ENCODE measurements at places on chromosomes 7 and 10.

DNA sequence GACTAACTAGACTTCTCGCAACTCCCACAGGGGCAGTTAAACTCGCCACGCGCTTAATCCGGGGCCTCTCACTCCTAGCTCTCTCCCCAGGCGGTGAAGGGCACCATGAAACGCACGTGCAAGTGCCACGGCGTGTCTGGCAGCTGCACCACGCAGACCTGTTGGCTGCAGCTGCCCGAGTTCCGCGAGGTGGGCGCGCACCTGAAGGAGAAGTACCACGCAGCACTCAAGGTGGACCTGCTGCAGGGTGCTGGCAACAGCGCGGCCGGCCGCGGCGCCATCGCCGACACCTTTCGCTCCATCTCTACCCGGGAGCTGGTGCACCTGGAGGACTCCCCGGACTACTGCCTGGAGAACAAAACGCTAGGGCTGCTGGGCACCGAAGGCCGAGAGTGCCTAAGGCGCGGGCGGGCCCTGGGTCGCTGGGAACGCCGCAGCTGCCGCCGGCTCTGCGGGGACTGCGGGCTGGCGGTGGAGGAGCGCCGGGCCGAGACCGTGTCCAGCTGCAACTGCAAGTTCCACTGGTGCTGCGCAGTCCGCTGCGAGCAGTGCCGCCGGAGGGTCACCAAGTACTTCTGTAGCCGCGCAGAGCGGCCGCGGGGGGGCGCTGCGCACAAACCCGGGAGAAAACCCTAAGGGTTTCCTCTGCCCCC, 19.5 kb downstream of the WNT8B start:
- DNase-seq: peak; percentile 19

DNA sequence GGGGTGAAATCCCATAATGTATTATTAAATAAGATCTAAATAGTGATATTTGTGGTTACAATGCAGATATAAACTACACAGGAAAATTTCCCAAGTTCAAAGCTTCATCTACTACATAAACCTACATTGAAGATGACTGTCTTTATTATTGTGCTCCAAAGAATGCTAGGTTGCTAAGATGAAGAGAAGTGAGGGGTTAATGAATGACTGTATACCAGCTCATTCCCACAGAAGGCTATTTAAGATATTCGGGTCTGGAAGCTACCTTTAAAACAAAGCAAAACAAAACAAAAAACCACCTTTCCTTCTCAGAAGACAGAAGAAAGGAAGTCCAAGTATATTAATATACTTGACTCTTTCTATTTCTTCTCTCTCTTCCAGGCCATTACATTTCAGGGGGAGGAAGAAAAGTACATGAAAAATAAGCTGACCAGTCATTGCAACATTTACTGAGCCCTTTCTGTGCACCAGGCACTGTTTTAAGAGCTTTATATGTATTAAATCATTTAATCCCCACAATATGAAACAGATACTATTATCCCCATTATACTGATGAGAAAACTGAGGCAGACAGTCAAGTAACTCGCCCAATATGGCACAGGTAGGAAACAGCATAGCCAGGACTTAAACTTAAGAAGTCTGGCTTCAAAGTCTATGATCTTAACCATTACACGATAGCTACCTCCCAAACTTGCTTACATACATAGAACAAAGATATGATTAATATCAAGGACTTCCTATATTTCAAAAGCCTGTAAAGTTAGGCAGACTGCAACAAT, 48.1 kb downstream of the TNPO3 start:
- no peak for DNase-seq

- DNase-seq: no peak
Observed at GRCh38 chr7:4849390-4849789, 12.4 kb downstream of the PAPOLB start.

DNA sequence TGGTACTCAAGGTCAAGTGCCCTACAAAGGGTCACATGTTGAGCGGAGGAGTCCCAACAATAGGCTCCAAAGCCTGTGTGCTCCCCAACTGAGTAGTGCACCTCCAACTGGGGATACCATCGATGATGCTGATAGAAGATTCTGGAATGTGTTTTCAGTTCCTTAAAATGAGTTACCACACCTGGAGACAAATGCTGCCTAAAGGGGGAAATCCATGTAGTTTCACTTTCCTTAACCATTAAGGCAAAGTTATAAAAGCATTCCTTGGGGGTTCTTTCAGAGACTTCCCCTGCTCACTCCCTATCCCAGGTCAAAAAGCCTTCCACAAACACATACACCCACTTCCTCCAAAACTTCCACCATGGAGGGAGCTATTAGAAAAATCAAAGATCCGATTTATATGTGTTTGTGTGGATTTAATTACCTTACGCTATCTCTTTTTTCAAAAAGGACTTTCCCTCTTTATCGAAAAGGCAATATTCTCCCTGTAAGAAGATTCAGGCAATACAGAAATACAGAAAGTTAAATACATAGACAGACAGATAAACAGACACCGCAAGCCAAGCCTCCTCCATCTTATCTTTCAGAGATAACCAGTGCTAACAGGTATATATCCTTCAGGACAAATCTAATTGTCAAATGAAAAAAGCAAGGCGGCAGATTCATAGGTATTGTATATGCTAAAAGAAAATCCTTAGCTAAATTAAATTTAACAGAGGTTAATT, 135.9 kb upstream of the ASAH2 start:
- DNase-seq: no peak

DNA sequence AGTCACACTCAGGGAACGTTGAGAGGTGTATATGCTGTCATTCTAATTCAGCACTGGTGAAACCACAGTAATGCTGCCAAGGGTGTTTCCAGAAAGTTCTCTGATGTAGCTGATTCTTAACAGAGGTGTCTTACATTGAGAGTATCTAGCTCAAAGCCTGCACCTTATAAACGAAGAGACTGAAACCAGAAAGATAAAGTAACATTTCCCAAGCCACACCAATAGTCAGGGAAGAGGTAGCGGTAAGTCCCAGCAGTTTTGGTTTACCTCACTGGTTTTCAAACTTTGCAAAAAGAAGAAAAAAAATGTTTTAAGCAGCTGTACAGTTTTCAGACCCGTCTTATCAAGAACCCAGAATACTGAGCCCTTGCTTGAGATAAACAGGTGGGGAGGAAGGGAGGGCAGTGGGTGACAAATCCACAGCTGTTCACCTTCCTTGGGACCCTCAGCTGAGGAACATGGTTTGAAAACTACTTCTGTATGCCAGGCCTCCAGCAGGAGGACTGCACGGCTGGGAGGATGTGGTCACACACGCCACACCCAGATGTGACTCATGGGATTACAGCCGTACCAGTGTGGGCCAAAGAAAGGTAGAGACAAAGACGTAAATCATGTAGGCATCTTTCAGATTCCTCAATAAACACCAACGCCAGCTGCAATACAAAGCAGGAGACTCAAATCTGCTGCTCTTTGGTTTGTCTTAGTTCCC, 63.9 kb upstream of the GSDME start:
- DNase-seq: peak; percentile 78

- DNase-seq: no peak
Observed at GRCh38 chr10:49300140-49300974, 1.4 kb downstream of the C10orf71 start.

DNA sequence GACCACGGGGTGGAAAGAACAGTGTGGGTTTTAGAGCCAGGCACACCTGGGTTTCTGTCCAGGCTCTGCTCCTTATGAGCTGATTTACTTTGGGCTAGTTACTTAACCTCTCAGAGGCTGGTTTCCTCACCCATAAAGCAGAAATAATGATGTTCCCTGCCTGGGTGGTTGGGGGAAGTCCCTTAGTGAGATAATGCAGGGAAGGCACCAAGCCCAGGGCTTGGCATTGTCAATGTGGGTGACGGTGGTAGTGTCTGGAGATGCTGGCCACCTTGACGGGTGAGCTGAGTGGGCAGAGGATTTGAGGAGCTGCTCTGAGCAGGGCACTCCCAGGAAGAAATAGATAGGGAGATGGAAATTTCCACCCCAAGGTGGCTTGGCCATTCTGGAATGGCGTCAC, 65.2 kb downstream of the SH2D4B start:
- DNase-seq: no peak

DNA sequence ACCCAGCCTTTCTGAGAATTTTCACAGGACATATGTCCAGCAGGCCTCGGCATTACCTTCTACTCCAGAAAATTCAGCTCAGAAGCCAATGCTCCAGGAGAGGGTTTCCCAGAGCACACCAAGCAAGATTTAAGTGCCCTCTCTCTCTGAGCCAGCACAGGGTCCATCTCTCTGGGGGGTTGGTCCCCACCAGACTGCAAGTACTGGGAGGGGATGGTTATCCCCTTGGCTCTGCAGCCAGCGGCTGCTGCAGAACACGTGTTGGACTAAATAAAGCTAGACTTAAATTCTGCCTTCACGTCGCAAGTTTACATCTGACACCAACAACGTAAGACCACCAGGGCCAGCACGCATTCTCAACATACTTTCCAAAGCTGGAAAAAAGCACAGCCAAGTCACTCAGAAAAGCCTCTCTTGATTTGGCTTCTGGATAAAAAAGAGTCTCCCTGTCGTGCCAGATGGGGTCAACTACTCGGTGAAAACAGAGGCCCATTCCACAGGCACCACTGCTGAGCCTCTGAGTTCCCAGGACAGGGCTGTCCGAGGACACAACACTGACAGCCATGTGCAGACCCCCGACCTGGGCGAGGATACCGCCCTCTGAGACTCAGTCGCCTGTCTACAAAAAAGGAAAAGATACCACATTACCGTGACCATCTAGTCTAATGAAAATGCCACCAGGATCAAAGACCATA, 77.3 kb downstream of the CTBP2 start:
- DNase-seq: no peak

GRCh38 chr10:99758211-99758891, 24.1 kb upstream of the ABCC2 start:
- no peak for DNase-seq

DNA sequence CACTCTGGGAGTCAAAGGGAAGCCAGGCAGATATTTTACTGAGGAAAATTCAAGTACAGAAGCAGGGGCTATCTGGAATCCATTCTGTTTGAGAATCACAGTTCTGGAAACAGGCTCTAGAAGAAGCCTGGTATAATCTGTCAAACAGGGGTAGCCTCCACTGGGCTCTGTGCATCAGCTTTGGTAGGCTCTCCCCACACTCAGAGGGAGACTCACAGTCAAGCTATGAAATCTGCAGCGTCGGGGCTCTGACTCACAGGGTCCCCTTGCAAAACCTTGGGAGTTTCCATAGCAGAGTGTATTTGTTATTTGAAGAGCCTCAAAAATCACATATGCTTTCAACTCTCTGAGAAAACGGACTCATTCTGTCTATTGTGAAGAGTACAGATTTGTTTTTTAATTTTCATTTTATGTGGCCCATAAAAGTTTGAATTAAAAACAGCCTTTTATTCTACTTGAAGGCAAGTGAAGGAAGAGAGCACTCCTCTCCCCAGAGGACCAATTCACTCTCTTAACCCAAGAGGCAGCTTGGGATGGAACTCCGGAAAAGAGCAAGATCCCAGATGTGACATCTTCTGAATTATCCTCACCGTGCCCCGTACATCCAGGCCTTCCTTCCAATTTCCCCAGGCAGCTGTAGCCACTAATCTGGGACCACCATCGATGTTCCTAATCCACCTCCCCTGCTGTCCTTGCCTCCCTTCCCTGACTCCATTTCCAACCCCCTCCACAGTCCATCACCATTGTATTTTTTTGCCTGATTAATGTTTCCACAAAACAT, 590.9 kb upstream of the MGMT start:
- DNase-seq: no peak

DNA sequence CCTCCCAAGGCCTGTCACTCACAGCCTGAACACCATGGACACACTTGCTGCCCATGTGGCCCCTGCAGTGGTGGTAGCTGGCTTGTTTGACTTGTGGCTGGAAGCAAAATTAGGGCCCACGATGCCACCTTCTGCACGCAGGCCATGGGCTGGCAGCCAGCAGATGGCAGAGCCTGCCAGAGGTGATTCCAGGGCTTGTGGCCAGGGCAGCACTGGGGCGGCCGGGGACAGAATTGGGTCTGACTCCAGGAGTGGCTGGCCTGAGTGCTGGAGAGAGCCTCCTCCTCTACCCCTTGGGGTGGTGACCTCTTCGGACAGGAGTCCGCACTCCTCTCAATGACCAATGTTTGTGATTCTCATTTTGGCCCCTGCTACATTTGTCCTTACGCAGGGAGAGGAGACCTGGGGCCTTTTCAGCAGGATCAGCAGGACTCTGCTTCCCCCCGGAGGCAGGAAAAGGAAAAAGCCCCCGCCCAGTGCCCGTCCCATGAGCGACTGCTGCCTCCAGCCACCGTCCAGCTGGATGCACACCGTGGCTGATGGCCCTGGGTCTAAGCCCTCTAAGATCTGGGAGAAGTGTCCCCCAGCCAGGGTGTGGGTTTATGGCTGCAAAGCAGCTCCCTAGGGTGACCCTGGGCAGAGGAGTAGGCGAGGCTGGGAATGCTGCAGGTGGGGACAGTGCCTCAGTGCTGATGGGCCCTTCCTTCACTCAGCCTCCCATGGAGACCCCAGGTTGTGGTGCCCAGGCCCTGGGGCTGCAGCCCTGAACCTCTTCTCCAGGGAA, 26.5 kb downstream of the DNAJB12 start:
- DNase-seq: no peak

- no peak for DNase-seq
Observed at GRCh38 chr7:71517940-71518699, 386.2 kb downstream of the GALNT17 start.

DNA sequence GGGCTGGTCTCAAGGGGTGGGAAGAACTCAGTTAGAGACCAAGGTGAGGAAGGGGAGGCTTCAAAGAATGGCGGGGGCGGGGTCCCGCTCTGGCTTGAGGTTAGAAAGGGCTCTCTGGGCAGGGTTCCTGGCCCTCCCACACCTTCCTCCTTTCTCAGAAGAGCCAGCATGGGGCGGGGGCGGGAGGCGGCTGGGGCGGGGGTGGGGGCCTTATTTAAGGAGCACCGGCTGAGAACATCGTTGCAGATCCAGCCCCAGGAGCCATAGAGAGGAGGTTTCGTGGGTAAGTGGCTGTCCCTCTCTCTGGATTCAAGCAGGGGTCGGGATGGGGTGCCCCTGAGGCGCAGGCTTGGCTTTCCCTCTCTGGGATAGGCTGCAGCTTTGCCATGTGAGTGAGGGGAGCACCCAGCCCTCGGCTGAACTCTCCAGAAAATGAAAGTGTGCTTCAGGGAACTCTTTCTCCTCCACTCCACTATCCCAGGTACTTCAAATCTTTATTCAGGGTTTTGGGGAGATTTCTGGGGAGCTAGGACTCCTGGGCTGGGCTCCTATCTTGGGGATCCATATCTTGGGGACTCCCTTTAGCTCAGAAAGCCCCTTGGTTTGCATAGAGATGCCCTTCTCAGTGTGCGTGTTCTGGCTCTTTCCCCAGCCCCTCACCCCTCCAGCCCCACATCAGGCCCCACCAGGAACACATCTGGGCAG, 3.3 kb upstream of the CUEDC2 start:
- DNase-seq: no peak

- no peak for DNase-seq
Observed at GRCh38 chr7:15143936-15144335, 241.4 kb upstream of the DGKB start.

- no peak for DNase-seq
Observed at GRCh38 chr7:83118347-83119025, 44.2 kb downstream of the PCLO start.

GRCh38 chr10:63236113-63236935, 103.2 kb downstream of the NRBF2 start:
- no peak for DNase-seq

GRCh38 chr7:125927556-125927955, 997.9 kb upstream of the POT1 start:
- DNase-seq: no peak

GRCh38 chr10:100391163-100392002, 44.4 kb downstream of the SCD start:
- no peak for DNase-seq

Data from T-helper 22 cell (primary cell).